ENCODE measurements at places on chromosomes 5 and 9.

GRCh38 chr9:133415170-133415569, 2.6 kb downstream of the REXO4 start:
- DNase-seq: no peak

DNA sequence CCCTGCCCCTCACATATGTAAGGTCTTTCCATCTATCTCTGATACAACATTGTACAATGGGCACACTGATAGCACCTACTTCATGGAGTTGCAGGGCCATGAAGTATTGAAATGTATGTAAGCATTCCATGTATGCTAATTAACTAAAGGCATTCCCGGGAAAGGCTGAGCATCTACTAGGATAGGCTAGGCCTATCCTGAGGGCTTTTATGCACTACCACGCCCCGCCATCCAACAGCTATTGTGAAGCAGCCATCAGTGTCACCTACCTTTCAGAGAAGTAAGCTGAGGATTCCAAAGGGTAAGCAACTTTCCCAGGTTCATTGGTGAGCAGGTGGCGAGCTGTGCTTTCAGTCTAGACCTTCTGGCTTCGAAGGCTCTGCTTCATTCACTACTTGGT, 47.6 kb downstream of the NSG2 start:
- no peak for DNase-seq

- DNase-seq: no peak
Observed at GRCh38 chr9:112654282-112654681, 63.6 kb downstream of the INIP start.

DNA sequence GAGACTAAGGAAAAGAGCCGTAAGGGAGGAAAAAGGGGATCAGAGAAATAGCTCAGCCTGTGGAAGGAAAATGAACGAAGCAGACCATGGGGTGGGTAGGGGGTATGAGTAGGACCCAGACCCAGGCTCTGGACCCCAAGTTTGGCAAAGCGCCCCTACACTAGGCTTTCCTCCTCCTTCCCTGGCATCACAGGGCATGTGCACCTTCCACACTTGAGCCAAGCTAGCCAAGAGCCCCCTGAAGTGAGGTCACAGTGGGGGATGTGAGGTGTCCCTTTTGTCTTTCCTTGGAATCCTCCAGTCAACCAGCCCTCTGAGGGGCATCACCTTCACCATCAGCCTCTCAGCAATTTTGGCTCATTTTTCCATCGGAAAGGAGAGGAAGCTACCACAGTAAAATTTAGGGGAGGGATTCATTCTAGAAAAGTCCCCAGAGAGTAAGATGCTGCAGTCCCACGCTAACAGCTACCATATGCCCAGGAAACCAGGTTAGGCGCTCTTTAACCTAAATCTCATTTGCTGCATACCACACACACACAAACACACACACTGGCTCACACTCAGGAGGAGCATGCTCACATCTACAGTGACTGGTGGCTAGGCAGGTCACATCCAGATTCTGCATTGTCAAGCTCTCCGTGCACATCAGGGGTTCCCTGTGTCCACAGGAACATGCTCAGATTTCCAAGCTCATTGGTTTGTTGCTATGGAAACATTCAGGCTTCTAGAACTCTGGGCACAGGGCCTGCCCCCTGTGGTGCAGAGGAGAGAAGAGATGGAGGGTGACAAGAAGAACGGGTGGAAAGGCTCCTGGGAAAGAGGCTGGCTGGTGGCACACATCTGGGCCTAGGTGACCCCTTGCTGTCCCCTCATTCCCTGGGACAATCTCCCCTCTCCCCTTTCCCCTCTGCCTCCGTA, 9.9 kb downstream of the REEP2 start:
- no peak for DNase-seq

- DNase-seq: no peak
Observed at GRCh38 chr9:118177241-118177640, 473.0 kb downstream of the TLR4 start.

DNA sequence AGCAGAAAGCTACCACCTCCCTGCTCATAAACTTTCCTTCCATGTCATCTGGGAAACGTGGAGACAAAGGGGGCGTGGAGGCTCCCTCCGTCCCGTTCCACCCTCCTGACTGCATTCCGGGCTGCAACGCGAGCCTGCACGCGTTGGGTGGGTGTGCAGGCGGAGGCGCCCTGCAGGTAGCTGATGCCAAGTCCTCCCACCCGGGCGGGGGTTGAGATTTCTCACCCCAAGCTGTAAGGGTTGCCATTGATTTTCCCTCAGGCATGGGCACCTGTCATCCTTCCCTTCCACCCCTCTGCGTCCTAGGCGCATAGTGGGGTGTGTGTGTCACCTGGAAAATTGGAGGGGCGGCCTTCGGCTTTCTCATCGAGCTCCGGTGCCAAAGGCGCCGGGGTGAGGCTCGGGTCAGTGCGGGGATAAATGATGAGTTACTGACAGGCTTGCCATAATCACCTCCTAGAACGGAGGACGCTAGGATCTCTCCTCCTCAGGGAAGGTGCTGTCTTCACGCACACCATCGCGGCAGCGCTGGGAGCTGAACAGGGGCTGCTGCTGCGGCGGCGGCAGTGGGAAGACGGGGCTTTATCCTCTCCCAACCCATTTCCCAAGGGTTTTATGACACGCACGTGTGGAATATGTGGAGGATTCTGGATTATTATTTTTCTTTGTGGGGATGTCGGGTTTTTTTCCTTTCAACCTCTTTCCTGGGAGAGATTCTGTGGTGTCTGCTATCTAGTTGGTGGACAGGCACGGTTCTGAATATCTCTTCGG, 973 bp downstream of the PLPPR1 start:
- DNase-seq: peak; percentile 75
